ENCODE measurements at places on chromosomes 1 and 21.

- no peak for DNase-seq
These were observed 81.8 kb upstream of the HMCN1 start for GRCh38 chr1:185652348-185652747.

DNA sequence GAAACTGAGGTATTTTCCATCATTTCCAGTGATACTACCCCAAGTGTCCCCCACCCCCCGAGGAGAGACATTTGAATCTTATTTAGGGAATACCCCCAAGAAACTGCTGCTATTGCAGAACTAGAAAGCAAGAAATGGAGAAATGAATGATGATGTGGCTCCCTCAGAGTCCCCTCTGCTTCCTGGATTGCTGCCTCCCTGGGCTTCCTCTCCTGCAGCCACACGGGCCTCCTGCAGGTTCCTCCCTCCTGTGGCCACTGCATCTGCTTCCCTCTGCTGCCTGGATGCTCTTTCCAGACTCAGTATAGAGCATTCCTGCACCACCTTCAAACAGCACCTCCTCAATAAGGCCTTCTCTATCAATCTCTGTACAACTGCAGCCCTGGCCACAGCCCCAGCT, 69.3 kb downstream of the SLC25A24 start:
- DNase-seq: no peak

DNA sequence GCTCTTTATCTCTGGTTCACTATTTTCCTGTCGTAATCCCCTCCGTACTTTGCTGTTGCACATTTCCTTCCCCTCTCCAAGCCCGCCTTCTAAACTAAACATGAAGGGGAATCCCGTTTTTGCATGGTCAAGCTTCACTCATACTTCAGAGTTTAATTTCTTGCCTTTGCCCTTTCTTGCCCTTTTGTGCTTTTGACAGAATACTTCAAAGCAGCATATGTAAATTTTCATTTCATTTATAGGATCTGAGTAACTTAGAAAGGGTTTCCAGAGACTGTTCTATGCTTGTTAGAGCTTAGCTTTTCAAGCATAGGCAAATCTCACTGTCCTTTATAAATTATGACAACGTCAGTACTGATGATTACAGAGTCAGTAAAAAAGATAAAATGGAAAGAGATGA, 27.7 kb downstream of the SPATA45 start:
- no peak for DNase-seq

- DNase-seq: no peak
These were observed 20.3 kb upstream of the KAZN start for GRCh38 chr1:14578156-14578555.

DNA sequence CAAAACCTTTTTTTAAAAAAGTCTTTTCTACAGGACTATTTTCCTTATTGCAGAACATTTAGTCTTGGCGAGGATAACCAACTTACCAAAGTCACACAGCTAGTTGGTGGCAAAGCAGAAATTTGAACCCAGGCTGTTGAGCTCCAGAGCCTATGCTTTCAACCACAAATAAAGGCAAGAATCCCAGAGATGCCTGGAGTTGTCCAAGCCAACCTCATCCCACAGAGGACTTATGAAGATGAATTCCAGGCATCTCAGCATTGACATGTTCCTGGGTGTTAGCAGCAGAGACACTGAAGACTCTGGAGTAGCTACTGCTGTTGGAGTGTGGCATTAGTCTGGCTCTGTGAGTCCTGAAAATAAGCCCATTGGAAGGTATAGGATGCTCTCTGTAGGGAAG, 287.6 kb upstream of the C1orf105 start:
- no peak for DNase-seq

DNA sequence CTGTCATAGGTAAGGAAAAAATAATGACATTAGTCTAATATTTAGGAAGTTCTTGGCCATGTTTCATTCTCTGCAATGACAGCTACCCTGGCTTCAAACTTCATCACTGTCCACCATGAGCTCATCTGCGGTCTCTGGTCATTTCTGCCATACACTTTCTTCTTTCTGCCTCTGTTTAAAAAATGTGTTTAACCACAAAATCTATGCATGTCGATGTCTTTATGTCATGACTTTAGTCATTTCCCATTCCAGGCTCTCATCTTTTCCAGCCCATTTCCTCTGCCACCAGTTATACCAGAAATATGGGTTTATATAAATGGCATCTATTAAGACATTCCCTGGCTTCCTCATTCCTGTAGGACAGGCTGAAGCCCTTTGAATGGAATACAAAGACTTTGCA, 68.5 kb upstream of the DUSP10 start:
- DNase-seq: no peak

GRCh38 chr1:213244664-213245091, 193.6 kb downstream of the RPS6KC1 start:
- DNase-seq: no peak

DNA sequence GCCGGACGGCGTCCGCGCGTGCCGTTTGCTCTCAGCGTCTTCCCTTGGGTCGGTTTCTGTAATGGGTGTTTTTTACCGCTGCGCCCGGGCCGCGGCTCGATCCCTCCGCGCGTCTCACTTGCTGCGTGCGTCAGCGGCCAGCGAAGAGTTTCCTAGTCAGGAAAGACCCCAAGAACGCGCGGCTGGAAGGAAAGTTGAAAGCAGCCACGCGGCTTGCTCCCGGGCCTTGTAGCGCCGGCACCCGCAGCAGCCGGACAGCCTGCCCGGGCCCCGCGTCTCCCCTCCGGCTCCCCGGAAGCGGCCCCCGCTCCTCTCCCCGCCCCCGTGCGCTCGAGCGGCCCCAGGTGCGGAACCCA, 159.8 kb downstream of the RUNX1 start:
- DNase-seq: peak; percentile 37

DNA sequence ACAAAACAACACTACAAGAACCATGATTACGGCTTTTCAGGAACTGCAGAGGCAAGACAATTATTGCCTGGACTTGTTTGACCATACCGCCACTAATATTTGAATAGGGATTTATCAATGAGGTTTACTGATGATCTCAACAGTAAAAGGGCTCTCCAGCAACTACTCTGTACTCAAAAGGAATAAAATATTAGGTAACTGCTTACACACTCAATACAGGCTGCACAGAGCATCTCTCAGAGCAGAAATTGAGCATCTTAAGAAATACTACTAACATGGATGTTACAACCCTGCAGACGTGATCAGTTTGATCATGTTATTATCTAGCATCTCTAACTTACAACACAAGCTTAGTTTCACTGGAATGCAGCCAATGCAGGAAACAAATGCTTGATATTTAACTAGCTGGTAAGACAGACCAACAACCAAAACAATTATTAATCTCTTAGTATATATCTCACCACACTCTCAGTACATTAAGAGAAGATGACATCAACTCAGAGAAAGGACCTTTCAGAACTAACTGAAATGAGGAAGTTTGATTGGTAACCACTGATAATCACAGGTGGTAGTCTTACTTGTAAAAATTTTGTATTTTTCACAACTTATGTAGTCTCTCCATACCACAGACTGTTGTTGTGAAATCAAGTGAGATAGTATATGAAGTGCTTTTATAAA, 52.2 kb downstream of the PUM1 start:
- no peak for DNase-seq

GRCh38 chr21:27885296-27885711, 918.4 kb upstream of the ADAMTS5 start:
- DNase-seq: no peak

DNA sequence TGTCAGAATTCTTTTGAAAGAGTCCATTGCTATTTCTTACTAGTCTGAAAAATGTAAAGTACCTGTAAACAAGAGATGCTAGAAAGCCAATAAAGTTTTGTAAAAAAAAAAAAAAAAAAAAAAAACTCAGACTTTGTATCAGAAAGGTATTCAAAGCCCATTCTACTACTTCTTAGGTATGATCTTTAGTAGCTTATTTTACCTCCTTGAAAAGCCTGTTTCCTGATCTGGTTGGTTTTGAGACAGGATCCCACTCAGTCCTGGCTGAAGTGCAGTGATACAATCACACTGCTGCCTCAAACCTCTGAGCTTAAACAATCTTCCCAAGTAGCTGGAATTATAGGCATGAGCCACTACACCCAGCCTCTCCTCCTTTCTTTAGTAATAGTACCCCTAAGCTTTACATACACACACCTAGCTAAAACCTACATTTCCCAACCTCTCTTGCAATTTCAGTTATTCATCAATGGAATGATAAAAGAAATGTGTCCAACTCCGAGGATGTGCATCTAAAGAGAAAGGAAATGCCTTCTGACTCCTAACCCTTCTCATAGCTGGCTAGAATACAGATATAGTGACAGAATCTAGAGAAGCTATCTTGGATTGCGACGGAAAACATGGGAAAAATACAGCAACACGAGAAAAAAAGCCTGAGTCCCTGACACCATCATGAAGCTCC, 30.6 kb downstream of the EPS15 start:
- DNase-seq: no peak

GRCh38 chr1:79819140-79819539, 812.6 kb upstream of the ADGRL4 start:
- no peak for DNase-seq

DNA sequence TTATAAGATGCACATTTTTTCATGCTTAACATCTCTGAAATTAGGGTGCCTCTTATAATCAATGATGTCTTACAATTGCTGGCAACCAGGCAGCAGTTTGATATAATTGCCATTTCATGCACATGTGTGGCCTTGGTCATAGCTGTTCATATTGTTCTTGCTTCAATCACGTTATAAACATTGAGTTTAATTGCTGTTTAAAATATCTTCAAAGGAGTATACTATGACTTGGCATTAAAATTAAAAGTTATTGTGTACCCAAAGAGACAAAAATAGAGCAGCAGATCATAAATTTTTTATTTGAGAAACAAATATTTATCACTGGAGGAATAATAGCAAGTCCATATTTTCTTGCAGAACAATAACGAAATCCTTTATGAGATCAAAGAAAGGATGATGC, 325.5 kb downstream of the LMX1A start:
- DNase-seq: no peak

- no peak for DNase-seq
These were observed 20.8 kb upstream of the GBP1 start for GRCh38 chr1:89085781-89086180.

GRCh38 chr1:29322861-29323585, 86.7 kb downstream of the PTPRU start:
- DNase-seq: no peak

DNA sequence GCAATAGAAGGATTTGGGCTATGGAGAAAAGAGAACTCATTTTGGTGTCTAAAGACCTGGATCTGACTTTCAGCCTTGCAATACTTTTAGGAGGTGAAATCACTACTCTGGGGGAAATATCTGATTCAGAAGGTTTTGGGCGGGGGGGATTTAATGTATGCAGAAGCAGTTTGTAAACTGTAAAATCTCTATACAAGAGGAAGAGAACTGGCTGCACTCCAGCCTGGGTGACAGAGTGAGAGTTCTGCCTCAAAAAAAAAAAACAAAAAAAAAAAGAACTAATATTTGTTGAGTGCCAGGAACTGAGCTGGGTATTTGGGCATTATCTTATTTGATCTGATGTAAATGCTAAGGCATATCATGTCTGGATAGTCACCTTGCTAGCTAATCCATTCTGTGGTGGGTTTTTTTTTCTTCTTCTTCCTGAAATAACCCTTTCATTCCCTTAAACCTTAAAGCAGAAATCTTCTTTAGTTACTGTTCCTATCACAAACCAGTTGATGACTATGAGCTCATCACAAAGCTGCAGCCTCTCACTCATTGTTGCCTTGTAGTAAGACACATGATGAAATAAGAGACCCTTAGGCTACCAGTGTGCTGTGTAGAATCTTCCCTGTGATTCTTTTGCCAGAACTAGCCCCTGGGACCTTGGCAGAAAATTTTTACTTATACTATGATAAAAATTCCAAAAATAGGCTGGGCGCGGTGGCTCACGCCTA, 35.6 kb upstream of the SLC16A1 start:
- DNase-seq: no peak

- no peak for DNase-seq
These were observed 70.4 kb downstream of the ACTL8 start for GRCh38 chr1:17825273-17826164.

GRCh38 chr1:226402739-226403165, 5.1 kb downstream of the PARP1 start:
- DNase-seq: no peak

DNA sequence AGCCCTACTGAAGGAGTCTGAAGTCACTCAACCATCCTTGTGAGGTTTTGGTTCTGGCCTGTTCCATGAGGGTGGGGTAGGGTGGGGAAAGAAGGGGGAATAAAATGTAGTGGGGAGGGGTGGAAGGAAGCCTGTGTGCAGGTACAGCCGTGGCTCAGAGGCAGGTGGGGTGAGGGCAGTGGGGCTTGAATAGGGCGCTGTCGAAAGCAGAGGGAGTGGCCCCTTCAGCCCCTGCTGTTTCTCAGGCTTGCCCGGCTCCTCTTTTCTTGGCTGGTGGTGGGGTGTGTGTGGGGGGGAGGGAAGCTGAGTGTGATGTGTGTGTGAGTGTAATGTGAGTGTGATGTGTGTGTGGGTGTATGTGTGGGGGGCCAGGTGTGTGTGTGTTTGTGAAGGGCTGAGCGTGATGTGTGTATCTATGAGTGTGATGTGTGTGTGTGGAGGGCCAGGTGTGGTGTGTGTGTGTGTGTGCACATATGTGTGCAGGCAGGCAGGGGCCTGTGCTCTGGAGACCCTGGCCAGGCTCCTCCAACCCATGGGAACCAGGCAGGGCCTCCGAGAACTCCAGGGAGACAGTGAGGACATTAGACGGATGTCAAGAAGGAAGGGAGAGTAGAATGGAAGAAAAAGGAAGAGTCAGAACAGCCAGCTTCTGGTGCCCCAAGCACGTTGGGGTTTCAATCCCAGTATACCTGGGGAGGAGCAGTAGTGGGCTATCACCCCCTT, 9.0 kb downstream of the SOX13 start:
- DNase-seq: no peak

GRCh38 chr1:26160527-26161414, 1.9 kb downstream of the FAM110D start:
- no peak for DNase-seq

GRCh38 chr1:167435484-167435883, 82.8 kb downstream of the CD247 start:
- DNase-seq: no peak

- no peak for DNase-seq
These were observed 13.5 kb downstream of the TNFRSF1B start for GRCh38 chr1:12180315-12180714.

DNA sequence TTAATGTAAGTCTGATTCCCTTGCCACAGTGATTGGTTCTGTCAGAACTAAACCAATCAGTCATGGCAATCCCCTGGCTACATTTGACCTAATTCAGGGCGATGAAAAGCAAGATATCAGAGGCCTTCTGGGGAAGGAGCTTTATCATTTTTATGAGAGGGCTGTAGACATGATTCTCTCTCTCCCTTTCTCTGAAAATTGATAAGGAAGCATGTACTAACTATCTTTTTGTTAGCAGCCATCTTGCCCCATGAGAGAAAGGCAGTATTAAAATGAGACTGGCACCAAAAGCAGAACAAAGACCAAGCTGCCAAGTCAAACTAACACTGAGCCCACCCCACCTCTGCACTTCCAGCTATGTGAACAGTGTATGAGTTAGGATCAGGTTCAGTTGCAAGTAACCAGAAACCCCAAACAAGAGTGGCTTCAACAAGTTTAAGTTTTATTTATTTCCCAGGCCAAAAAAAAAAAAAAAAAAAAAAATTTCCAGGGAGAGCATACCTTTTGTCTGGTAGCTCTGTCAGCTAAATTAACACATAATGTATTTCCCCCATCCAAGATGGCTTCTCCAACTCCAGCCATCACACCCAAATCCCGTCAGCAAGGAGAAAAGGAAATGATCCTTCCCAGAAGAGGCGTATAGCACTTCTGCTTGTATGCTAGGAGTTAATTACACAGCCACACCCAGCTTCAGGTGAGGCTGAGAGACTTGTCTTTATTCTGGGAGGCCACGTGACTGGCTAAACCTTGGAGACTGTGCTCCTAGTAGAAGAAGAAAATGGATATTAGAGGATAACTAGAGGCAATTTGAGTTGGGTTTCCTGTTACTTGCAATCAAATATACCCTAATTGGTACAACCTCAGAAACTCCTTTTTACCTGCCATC, 105.8 kb upstream of the RALGPS2 start:
- DNase-seq: no peak
